GM04503 (cell line): ENCODE measurements at places on chromosomes 6 and 20.
A peak's percentile ranks its signal among the peaks of the same experiment; 100 is the strongest.

DNA sequence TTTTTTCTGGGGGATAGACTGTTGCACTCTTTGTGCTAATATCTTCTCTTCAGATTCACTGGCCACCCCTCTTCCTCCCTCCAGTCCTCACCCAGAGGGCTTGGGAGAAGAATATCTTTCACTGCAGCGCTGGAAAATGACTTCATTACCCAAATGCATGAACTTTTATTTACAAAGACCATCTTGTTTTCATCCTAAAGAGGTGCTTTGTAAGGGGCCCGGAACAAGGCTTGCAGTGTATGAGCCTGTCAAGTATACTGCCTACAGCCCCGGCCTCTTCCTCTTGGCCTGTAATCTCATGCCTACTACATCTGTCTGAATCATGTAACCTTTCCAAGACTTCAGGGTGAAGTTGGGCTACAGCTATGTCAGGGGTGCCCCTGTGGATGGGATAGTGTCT is 554 bp upstream of the LAMA4 start:
- DNase-seq = no peak

DNA sequence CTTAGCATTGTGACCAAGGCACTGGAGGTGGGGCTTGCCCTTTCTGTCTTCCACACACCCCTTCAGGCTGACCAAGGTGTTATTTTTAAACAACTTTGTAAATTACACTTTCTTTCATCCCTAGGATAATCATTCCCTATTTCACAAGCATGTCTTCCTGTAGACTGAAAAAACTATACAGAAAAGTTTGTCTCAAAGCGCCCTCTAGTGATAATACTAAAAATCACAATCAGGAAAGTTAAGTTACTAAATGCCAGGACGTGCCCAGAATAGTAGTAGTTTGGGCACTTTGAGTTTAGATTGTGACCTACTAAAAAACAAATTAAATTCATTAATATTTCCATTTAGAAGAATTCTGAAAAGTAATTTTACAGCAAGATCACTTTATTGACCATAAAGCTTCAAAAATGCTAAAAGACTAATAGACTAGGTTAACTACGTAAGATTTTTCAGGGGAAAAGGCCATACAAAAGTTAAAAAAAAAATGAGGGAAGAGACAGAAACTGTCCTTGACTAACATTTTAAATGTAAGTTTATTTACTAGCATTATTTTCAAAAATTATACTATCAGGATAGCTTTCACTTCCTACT is 123.3 kb upstream of the DUSP22 start:
- DNase-seq = no peak

GRCh38 chr6:53375847-53376246 is 27.1 kb upstream of the ELOVL5 start:
- no peak for DNase-seq

- DNase-seq = no peak
Observed at GRCh38 chr20:63027922-63028389, 21.2 kb upstream of the BHLHE23 start.

GRCh38 chr20:35600176-35600992 is 15.2 kb upstream of the SPAG4 start:
- DNase-seq = no peak

- DNase-seq = no peak
Observed at GRCh38 chr20:33284284-33284683, 1.3 kb downstream of the BPIFB1 start.

- no peak for DNase-seq
Observed at GRCh38 chr20:25605148-25605547, 18.7 kb downstream of the NANP start.

GRCh38 chr6:6890400-6890858 is 217.3 kb upstream of the RREB1 start:
- no peak for DNase-seq

DNA sequence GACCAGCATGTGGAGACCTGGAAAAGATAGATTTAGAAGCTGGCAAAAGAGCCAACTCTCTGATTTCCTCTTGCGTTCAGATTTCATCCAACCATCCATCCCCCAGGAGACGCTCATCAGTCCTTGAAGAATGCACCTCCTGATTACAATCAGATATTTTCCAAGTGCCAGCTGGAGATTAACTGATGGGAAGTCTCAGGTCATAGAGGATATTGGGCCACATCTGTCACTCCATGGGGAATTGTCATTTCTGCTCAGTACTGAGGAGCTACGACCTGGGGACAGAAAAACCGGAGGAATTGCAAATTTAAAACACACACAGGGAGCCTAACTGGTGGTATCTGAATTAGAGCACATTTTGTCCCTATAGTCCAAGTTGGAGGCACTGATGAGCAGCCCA is 496.2 kb upstream of the SULF2 start:
- DNase-seq = no peak

GRCh38 chr6:108171291-108171917 is 5.6 kb downstream of the NR2E1 start:
- no peak for DNase-seq

- no peak for DNase-seq
Observed at GRCh38 chr20:13915284-13915683, 75.1 kb downstream of the SEL1L2 start.

DNA sequence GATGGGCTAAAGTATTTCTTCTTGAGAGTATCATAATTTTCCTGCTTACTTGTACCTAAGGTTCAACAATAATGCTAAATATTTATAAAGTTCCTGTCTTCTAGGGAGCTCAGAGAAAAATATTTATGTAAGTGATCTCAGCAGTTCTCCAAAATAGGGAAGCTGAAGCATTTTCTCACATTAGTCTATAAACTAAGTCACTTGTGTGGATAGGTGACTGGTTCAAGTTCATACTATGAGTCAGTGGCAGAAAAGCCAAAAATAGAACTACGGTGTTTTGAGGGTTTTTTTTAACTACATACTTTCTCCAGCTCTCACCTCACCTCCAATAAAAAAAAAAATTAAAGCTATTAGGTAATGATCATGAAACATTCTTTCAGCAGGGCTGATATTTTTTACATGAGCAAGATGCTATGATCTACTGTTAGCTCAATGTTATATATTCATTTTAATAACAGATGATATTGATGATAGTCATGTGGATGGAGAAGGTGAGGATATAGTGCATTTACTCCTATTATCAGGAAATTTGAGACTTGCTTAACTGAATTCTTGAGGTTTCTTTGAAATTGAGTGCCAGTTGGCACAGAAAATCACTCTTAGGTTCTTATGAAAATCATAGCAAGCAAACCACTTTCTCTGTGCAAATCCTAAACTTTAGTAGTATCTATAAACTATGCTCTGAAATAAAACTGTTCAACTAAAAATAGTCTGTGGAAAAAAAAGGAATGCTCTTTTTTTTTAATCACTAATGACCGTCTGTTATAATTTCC is 4.1 kb upstream of the MOXD1 start:
- DNase-seq = no peak

- DNase-seq = no peak
Observed at GRCh38 chr20:53869466-53870258, 200.7 kb downstream of the BCAS1 start.

- DNase-seq = no peak
Observed at GRCh38 chr6:11333132-11333849, 100.8 kb upstream of the NEDD9 start.

DNA sequence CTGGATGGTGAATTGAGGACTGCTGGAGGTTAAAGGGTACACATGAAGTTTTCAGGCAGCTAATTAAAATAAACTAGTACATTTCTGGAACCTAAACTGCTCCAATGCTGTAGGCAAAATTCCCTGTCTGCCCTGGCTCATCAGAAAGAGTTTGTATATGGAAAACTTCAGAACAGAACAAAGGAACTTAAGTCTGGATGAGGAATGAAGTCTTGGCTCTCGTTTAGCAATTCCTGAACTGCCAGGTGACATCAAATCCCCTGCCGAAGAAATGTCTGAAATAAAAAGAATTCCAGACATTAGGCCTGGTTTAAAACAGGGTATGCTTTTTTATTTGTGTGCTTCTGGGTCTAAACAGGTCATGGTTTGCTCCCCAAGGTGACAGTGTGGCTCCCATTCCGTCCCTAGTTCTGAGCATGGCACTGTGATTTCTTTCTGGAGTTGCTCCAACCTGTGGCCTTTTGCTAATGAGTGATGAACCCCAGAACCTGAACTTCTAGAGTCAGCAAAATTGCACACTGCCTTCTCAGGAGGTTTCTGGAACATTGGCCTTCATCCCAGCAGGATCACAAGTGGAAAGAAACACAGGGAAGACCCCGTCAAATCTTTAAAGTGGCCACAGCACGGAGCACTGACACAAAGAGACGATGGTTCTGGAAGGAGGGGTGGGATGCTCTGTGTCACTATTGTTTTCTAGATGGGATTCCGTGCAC is 129.4 kb upstream of the NAA20 start:
- DNase-seq = no peak

- DNase-seq = no peak
Observed at GRCh38 chr6:115396112-115396906, 664.4 kb downstream of the FRK start.

- DNase-seq = no peak
Observed at GRCh38 chr6:7106215-7106751, 1.5 kb upstream of the RREB1 start.

- DNase-seq = peak; percentile 90
Observed at GRCh38 chr6:1024587-1024986, 287.3 kb upstream of the FOXQ1 start.

GRCh38 chr20:57653546-57653900 is 33.3 kb upstream of the ZBP1 start:
- no peak for DNase-seq

GRCh38 chr6:110020888-110021287 is 42.8 kb downstream of the GPR6 start:
- DNase-seq = no peak
